ENCODE measurements at places on chromosomes 4 and X.

- no peak for DNase-seq
These were observed at the start of gene BTC for GRCh38 chr4:74794382-74795010. BTC (minus strand) TSS chr4:74794523; CDS start chr4:74794325, 198 bp downstream.

DNA sequence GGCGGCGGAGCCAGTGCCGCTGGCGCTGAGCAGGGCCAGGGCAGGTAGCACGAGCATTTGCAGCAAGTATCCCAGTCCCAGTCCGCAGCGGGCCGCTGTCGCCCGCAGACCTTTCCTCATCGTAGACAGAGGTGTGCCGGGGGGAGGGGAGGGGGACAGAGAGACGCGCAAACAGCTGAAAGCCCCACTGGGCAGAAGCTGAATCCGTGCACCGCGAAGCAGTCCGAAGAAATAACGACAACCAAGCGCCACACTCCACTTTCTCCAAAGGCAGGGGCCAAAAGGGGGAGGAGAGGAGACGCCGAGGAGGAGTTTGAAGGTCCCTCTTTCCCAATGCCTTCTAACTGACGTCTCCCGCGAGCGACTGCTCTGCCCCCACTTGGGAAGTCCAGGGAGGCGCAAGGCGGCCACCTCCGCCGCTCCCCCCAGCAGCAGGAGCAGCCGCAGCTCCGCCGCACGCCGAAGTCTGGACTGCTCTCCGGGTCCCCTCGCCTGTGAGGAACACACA lies at the start of gene UNC5C:
Gene UNC5C (minus strand): TSS at position 236 of the 508 bp plus-strand sequence.
- DNase-seq: no peak

DNA sequence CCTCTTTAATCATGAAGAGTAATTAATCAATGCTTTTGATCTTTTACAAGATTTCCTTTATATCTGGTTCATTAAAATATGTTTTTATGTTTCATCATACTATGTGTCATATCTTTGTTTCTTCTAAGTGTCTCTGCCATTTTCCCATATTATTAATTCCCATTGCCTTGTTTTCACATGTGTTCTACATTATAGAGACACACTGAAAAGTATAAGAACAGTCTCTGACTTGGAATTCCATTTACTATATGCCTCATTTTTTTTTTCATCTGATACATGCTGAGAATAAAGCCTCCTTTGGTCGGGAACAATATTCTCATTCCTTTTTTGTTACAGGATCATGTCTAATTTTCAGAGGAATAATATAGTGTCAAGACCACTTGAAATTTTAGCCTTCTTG lies 4.3 kb downstream of the BANK1 start:
- no peak for DNase-seq

GRCh38 chrX:130578906-130579305 lies 177.1 kb downstream of the RBMX2 start:
- DNase-seq: no peak

DNA sequence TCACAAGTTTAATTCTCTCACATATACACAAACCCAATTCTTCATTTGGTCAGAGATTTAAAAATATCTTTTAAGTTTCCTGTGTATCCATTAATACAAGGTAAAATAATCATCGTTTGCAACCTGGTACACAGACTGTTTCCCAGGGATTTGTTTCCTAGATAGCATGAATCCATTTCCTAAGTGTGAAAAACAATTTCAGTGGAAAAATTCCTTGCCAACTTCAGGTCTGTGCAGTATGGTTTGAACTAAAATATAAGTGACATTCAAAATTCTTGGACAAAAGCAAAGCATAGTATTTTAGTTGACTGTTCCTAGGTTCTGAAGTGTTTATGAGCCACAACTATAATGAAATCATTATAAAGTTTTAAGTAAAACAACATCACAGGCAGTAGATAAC lies 24.4 kb downstream of the NAF1 start:
- no peak for DNase-seq

GRCh38 chr4:168784786-168785461 lies 225.1 kb downstream of the CBR4 start:
- DNase-seq: no peak

GRCh38 chr4:143514169-143514495 lies 630 bp downstream of the SMARCA5 start:
- no peak for DNase-seq

DNA sequence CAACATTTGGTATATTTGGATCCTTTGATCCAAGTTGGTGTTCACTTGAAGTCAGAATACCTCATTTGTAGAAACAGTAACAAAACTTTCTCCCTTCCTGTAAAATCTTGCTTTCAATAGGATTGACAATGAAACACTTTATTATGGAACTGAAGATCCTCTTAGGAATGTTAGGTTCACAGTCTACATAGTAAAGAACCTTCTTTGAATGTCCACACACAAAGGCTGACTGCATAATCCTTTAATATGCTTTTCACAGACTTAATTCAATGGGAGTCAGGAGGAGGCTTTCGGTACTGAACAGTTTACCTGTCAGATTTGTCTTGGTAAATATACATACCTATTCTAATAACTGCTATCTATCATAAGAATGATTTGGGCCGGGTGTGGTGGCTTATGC lies 188.5 kb downstream of the SPRY1 start:
- DNase-seq: no peak

GRCh38 chr4:8053688-8054449 lies 104.7 kb downstream of the ABLIM2 start:
- no peak for DNase-seq

DNA sequence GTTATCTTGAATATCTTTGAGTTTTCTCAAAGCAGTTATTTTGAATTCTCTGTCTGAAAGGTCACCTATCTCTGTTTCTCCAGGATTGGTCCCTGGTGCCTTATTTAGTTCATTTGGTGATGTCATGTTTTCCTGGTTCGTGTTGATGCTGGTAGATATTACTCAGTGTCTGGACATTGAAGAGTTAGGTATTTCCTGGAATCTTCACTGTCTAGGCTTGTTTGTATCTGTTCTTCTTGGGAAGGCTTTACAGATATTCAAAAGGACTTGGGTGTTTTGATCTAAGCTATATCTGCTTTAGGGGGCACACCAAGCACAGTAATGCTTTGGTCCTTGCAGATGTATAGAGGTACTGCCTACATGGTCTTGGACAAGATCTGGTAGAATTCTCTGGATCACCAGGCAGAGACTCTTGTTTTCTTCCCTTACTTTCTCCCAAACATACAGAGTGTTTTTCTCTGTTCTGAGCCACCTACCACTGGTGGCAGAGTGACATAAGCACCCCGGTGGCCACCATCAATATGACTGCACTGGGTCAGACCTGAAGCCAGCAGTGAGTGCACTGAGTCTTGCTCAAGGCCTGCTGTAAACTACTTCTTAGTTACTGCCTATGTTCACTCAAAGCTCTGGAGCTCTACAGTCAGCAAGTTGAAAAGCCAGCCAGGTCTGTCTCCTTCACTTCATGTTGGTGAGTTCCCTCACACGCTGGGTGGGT lies 193.5 kb upstream of the AMOT start:
- DNase-seq: no peak

DNA sequence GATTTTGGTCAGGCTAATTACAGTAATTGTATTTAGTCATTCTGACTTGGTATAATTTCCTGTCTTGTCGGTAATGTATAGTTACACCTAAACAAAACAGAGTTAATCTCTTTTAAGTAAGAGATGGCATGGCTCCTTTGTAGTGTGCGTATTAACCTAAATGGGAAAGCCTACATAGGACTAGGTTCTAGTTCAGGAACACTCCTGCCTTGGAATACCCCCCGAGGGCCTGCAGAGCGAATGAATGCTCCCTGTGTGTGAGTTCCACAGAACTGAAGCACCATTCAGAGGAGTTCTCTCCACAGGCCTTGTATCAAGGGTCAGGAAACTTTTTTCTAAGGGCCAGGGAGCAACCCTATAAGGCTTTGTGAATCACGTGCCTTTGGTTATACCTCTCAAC lies 44.9 kb upstream of the STIM2 start:
- no peak for DNase-seq

DNA sequence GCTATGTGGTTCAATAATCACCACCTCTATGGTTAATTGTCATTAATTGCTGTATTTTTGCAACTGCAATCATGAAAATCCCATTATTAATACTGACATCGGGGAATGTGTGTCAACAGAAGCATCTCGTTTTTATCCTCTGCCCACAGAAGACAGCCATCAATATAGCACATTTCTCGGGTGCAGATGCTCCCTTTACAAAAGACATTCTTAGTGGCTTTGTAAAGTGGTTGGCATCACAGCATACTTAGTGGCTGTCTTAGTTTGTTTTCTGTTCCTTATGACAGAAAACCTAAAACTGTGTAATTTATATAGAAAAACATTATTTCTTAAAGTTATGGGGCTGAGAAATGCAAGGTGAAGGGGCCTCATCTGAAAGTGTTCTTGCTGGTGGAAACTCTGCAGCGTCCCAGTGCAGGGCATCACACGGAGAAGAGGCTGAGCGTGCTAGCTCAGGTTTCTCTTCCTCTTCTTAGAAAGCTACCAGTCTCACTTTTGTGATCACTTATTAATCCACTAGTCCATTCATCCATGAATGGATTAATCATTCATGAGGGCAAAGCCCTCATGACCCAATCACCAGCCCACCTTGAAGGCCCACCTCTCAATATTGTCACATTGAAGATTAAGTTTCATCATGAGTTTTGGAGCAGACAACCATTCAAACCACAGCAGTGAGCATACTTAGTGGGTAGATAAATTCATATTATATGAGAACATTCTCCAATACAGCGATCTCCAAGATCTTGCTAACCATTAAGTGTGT lies 1067.7 kb upstream of the PABPC4L start:
- no peak for DNase-seq

DNA sequence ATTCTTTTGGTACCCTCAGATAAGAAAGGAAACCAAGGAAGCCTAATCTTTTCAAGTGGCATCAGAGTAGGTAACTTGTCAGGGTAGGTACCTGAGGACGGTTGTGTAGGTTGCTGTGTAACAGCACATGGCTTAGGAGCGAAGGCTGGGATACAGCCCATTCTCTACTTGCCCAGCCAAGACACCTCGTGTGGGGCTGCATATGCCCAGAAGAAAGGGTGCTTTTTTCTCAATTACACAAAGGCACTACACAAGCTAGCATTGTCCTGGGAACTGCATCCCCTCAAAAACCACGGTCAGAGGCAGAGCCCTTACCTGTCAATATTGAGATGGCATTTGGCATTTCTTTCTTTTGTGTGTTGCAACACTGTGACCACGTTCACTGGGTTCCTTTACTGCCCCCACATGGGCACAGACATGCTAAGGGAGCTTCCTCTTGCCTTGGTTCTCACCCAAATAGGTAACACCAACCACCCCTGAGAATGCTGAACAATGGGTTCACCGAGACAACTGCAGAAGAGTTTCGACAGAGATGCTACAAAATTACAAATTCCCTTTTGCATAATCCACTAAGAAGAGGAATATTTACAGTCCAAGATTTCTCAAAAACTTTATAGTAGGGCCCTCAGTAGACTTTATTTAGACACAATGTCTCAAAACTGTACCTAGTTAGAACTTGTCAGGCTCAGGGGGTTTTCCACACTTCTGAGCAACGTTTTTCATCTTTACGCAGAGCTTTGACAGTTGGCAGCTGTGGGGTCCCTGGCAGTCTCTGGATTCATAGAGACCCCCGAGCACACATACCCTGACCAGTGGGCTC lies 35.8 kb upstream of the TNIP3 start:
- DNase-seq: no peak

DNA sequence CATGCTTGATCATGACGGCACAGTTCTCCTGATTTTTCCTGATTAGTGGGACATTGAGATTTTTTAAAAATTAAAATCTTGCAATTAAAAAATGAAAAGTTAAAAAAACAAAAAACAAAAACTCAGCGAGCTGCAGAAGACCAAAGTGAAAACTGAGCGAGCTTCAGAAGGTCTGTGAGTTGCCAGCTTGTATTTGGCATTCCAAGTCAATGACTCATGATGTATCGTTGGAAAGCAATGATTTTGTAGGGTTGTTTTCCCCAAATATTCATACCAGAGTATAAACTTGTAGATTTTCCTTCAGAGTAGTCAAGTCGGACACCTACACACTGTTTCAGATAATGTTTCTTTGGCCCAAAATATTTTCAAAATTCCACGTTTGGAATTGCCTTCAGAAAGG lies 76.9 kb downstream of the LRRC66 start:
- DNase-seq: no peak

- DNase-seq: no peak
These were observed 2.7 kb downstream of the ENPP6 start for GRCh38 chr4:184214931-184215330.

DNA sequence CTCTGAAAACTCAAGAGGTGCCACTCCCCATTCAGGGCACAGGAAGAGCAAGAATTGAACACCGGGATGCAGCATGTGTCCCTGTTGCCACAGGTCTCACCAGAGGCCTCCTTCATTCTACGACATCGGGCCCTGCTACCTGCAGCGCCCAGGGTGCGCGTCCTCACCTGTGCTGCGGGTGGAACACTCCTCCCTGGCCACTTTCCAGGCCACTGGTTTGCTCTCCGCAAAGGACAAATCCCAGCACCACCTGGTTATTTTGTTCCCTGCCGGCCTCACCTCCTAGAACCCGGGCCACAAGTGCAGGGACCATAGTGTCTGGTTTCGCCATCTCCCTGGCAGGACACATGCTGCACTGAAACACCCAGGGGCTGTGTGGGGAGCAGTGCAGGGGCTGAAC lies 14.3 kb upstream of the FAM3A start:
- no peak for DNase-seq

DNA sequence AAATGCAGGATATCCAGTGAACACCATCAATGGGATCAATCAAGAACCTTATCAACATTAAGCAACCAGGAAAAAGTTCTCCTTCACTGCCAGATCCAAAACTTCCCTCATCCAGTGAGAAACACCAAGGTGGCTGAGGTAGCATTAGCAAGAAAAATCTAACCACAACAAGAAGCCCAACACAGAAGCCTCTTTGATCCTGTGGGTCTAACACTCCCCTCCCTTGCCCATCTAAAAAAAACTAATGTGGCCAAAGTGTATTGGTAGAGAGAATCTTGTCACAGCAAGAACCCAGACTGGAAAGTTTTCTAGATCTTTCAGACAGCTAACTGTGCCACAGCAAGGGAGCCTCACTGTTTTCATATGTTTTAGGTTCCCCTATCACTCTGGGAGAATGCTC lies 558.0 kb downstream of the STPG2 start:
- no peak for DNase-seq

DNA sequence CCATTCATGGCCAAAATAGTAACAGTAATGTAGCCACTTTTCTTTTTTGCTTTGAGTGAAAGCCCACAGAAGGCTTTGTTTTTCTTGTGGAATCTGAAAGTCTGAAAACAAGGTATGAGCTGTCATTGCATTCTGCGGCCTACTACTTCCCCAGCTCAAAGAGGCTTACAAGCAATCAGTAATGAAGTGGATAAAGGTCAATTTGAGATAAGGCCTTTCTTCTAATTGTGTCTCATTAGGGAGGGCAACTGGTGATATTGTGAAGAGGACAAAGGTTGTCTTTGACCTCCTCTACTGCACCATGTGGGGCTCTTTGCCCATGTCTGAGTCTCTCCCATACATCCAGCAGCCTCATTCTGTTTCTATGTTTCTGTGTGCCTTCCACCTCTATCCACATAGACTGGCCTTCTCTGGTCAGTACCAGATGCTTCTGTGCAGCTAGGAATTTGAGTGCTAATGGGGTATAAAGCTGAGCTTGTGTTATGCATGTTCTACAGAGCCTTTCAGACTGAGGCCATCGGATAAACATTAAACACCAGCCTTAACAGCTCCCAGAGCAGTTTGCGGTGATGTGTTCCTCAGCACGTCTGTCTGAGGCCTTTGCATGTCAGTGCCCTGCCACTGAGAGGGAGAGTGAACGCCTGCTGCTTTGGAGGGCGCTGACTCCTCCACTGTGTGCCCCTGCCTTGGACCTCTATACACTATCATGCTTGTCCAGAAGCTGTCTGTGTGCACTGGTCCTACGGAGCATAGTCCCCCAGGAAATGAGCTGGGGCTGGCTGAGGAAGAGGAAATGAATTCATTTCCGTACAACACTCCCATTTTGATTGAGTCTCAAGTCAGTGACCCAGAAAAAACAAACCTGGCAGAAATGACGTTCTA lies 80.2 kb downstream of the SH2D1A start:
- DNase-seq: no peak

Data from stimulated activated CD8-positive, alpha-beta memory T cell treated with anti-CD3 and anti-CD28 coated beads, Interleukin-7, amount 100 ng/mL, for 24 hours (primary cell).